Inflammatory macrophage treated with lipopolysaccharide for 4 hours (primary cell): ENCODE measurements at places on chromosomes 1 and 21.
A peak's percentile ranks its signal among the peaks of the same experiment; 100 is the strongest.

DNA sequence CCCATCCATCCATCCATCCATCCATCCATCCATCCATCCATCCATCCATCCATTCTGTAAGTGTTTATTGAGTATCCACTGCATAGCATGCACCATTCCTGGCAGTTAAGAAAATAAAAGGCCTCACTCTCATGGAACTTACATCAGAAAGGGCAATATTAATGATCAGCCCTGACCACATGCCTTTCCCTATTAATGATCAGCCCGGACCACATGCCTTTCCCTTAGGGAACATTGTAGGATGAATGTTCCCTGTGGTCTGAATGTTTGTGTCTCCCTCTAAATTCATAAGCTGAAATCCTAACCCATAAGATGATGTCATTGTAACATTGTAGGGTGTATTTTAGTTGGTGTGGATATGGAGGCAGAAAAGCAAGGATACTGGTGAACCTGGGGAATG is 365.8 kb downstream of the KIF26B start:
- no peak for DNase-seq

GRCh38 chr1:116942344-116942743 is 32.6 kb downstream of the PTGFRN start:
- no peak for DNase-seq

- no peak for DNase-seq
Observed at GRCh38 chr1:79711001-79711431, 704.5 kb upstream of the ADGRL4 start.

- no peak for DNase-seq
Observed at GRCh38 chr21:41350436-41351155, 11.2 kb upstream of the MX2 start.

- DNase-seq: peak; percentile 44
Observed at GRCh38 chr1:30744060-30744756, 13.4 kb downstream of the LAPTM5 start.
